ENCODE measurements at places on chromosomes 1 and 21.

DNA sequence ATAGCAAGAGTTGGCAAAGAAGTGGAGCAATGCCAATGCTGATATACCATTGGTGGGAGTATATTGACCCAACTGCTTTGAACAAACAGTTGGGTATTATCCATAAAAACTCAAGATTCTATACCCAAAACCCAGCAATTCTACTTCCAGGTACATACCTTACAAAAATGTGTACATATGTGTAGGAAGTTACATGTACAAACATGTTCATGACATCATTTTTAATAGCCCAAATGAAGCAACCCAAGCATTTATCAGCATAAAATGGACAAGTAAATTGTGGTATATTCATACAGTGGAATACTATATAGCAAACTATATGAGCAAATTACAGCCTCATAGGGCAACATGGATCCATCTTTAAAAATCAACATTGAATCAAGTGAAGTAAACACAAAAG lies 20.9 kb downstream of the RWDD3 start:
- no peak for DNase-seq

DNA sequence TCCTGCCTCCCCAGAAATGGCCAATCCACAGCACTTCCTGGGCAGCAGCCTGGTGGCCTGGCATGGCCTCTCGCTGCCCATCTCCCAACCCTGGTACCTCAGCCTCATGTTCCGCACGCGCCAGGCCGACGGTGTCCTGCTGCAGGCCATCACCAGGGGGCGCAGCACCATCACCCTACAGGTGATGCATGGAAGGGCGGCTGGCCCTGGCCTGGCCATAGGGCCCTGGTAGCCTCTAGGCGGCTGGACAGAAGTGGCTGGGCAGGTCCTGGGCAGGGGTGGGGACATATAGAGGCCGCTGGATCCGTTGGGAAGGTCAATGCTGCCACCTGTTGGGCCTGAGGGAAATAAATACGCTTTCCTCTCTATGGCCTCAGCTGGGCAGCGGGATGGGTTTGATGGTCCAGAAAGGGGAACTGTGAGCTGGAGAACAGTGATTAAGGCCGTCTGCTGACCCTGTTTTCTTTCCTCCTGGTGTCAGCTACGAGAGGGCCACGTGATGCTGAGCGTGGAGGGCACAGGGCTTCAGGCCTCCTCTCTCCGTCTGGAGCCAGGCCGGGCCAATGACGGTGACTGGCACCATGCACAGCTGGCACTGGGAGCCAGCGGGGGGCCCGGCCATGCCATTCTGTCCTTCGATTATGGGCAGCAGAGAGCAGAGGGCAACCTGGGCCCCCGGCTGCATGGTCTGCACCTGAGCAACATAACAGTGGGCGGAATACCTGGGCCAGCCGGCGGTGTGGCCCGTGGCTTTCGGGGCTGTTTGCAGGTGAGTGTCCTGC lies 14.4 kb downstream of the CELSR2 start:
- peak; percentile 80 for DNase-seq

DNA sequence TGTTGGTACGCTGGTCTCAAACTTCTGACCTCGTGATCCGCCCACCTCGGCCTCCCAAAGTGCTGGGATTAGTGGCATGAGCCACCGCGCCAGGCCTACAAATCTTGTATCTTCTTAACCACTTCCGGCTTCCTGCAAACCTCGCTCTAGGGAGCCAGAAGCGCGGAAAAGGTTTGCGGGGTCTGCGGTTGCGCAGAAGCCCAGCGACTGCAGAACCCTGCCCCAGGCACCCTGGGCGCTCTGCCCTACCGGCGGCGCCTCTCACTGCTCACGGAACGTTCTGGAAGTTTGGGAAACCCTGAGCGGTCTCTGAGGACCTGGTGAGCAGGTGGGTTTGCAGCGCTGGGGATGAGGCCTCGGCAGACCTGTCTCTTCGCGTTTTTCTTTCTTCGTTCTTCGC lies at the start of gene C1orf146:
TSS of gene C1orf146 (plus strand) at position 195 of the 400 bp plus-strand sequence. CDS start 13,506 bp downstream, outside the sequence.
- no peak for DNase-seq

DNA sequence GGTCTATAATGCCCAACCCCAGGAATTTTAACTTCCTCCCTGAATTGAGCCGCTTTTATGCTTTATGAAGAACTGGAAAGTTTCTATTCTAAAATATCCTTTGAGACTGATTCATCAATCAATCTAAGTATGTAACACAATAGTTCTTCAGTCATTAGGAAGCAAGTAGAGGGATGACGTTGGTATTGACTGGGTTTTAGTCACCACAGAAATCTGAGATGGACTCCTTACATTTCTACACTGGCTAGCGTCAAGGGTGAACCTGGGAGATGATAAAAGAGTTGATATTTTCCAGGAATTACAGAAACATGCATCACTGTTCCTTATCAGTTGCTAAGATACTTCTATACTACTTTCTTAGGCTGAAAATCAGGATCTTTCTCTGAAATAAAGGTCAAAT lies 308.0 kb downstream of the HMCN1 start:
- DNase-seq: no peak

DNA sequence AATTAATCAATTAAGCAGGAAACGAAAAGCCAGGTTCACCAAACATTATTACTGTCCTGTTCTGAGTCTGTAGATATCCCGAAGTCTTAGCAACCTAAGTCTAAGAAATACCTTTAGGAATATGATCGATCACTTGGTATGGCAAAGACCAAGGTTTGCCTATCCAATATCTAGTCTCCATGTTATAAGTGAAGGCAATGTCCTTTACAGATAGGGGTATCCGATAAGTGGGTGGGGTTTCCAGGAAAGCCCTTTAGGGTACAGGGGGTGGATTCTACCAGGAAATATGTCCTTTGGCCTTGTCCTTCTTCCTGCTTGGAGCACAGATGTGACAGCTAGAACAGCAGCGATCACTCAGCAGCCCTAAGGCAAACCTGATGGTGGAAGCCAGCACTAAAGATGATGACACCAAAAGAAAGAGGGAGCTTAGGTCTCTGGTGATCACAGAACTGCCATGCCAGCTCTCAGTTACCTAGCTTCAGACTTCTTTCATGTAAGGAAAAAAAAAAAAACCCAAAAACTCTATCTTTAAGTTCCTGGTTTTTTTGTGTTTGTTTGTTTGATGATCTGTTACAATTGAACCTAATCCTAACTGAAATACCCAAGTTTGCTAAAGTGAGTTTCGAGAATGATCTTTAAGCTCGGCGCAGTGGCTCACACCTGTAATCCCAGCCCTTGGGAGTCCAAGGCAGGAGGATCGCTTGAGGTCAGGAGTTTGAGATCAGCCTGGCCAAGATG lies 40.8 kb downstream of the DSTYK start:
- no peak for DNase-seq

DNA sequence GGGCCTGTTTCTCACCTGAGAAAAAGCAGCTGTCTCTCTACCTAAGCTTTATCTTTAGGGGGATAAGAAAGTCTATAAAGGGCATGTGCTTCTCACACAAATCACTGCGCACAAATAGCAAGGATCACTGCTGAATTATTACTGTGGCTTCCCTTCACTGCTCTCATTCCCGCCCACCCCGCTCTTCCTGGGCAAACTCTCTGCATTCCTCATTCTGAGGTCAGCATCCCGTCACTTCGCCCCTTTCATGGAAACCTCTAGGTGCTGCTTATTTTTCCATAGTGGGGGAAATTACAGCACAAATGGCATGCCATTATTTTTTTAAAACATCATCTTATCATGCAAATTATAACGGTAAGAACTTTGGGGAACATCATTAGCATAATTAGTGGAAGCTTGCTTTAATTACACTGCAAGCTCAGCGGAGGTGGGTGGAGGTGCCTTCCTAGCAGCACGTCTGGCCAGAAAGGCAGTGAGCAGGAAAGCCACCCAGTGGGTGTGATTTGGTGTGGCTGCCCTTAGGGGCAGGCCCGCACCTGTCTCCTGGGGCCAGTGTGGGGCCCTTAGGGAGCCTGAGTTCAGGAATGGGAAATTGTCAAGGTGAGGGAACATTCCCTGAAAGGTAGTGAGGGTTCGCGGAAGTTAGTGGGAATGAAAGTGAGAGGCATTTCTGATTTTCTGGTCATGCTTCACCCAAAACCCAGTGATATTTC lies 105.9 kb downstream of the LAMC2 start:
- DNase-seq: no peak

DNA sequence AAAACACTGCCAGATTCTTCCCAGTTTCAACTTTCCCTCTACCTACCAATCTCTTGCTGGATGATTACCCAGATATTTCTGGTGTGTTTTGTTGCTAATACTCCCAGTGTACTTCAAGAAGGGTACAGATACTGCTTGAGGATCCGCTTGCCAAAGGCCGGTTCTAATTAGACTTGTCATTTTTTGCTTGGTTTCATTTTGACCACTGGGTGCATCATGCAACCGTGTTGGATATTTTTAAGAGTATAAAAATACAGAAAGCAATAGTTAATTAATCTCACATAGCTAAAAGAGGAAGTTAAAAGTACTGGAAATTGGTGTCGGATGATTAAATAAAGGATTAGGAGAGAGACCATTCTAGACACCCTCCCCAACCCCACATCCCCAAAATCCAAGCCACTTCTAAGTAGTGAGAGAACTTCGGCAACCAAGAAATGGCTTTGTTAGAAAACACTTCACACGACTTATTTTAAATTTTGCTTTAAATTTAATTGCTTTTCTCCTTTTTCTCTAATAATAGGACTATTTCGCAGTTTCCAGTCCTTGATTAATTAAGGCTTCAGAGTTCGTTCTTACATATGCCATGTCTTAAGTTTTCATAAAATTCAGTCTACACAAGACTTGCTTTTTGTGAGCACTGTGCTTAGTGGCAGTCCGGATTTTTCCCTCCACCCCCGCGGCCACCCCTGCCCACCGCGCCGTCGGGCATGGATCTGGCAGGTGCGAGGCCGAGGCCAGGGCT lies 2.5 kb upstream of the CDKN2C start:
- no peak for DNase-seq

- no peak for DNase-seq
These were observed 103.8 kb downstream of the PCBP3 start for GRCh38 chr21:45747233-45747766.

GRCh38 chr1:146021622-146022402 lies at the start of gene HJV:
Gene HJV, minus strand, starts transcription at chr1:146021735. Its CDS starts 1,504 bp downstream, at chr1:146020231.
- DNase-seq: no peak

GRCh38 chr1:29523136-29523535 lies 286.8 kb downstream of the PTPRU start:
- DNase-seq: peak; percentile 9

GRCh38 chr1:109184687-109185086 lies 29.0 kb upstream of the SARS1 start:
- no peak for DNase-seq

- peak; percentile 69 for DNase-seq
These were observed 92.6 kb downstream of the NID1 start for GRCh38 chr1:235972311-235972689.

- DNase-seq: no peak
These were observed 15.8 kb upstream of the NEXN start for GRCh38 chr1:77872645-77873044.

DNA sequence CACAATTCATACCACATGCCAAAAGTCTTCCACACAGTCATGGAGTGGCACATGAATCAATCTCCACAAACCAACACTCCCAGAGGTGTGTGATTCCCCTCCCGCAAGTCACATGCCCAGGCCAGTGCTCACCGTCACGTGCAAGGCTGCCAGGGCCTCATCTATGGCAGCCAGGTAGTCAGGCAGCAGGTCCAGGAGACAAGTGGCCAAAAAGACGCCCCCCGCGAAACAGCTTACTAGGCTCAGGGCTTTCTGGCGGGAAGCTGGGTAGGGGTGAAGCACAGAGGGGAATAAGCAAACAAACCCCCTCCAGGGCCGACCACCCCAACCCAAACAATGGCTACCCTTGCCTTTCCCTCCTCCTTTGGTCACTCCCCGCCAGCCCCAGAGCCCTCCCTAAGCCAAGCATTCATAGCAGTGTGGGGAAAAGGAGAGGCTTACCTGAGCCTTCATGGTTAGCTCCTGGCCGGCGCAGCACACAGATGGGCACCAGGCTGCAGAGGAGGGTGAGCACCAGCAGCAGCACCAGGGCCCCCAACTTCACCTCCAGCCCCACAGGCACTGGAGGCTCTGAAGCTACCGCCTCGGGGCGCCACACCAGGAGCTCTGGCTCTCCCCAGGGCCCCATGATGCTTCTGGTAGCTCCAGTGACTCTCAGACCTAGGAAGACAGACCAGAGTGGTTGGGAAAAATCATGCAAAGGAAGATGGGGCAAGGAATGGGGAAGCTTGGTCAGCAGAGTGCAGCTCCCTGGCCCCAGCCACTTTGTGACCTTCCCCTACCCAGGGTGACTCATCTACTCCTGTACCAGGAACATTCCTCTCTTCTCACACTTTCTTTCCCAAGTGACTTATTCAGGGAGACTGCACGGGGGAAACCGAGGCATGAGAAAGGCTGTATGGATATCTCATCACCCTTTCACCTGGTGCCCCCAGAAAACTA lies 978 bp downstream of the SLC39A1 start:
- DNase-seq: peak; percentile 64

DNA sequence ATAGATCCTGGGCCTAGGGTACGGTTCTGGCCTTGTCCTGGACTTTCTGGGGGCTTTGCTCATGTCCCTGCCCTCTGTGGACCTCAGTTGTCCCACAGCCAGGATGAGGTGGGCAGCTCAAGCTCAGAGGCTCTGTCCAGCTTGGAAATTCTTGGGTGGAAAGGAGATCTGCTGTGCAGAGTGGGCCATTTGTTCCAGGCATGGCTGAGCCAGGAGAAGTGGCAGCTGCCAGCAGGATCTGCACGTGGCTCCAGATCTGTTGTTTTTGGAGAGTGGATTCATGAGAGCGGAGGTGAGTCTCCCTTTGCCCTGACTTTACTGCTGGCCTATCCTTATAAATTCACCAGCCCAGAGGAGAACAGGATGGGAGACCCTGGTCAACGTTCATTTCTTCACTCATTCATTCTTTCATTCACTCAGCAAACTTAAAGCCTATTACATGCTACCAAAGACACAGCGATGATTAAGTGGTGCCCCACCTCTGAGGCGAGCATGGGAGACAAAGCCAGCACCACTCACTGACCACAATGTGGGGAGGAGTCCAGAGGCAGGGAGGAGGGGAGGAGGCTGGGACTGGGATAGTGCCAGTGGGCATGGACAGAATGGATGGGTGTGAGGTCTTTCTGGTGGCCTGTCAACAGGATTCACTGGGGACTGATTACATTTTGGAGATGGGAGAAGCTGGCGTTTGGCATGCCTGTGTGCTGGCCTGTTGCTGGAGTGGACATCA lies 205.1 kb downstream of the TRABD2B start:
- peak; percentile 72 for DNase-seq

DNA sequence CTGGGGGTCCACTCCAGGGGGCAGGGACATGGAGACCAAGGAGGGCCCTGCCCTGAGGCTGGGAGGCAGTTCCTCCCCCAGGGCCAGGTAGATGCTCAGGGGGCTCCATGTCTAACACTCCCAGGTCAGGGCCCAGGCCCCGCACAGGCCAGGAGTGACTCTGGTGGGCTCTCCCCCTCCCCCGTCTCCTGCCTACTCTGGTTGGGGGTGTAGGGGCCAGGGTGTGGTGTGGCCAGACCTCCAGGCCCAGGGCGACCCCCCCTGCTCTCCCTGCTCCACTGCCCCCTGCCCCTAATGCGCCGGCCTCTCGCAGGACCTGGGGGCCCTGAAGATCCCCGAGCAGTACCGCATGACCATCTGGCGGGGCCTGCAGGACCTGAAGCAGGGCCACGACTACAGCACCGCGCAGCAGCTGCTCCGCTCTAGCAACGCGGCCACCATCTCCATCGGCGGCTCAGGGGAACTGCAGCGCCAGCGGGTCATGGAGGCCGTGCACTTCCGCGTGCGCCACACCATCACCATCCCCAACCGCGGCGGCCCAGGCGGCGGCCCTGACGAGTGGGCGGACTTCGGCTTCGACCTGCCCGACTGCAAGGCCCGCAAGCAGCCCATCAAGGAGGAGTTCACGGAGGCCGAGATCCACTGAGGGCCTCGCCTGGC lies 19.7 kb upstream of the CCDC27 start:
- no peak for DNase-seq

All from SJSA1 (cell line).